ENCODE measurements at places on chromosomes 1 and 21.

DNA sequence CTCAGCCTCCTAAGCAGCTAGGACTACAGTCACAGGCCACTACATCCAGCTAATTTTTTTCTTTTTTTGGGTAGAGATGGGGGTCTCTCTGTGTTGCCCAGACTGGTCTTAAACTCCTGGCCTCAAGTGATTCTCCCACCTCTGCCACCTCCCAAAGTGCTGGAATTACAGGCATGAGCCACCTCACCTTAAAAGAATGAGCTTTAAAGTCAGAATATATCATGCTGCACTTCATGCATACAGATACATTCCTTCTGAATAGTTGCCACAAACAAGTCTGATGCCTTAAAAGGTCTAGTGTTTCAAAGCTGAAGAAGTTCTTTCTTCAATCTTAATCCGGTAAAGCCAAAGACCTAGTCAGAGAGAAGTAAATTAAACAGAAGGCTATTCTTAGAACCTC is 23.8 kb upstream of the CPLANE2 start:
- DNase-seq = no peak

DNA sequence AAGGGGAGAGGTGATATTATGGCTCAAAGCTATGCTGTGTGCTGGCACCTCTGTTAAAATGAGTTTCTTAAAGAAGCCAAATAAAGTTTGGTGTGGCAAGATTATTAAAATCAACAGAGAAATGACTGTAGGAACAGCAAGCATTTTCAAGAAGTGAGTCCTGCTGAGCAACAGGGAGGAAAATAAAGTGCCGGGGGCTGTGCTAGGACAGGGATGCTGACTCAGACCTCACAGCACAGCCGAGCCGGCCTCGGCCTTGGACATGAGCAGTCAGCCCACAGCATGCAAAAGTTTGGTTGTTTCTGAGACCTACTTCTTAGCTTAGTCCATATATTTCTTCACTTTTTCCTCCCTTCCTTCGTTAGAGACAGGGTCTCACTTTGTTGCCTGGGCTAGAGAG is 19.2 kb downstream of the CNIH3 start:
- DNase-seq = peak; percentile 61

GRCh38 chr21:44433791-44434567 is 21.3 kb upstream of the LRRC3 start:
- no peak for DNase-seq

DNA sequence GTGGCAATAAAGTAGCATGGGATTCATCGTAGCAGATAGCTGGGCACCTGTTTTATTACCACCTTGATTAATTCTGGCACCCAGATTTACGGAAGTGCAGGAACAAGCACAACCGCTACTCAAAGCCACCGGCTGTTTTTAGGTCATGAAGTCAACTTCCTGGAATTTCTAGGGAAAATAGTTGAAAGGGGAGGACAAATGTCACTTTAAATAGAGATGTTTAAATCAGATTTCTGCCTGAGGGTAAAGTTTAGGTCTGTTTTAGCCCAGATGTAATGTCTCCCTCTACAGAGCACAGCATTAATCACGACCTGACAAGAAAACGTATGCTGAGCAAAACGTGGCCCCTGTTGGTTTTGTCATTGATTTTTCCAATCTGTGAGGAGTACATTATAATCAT is 8.0 kb downstream of the ADGRL2 start:
- no peak for DNase-seq

DNA sequence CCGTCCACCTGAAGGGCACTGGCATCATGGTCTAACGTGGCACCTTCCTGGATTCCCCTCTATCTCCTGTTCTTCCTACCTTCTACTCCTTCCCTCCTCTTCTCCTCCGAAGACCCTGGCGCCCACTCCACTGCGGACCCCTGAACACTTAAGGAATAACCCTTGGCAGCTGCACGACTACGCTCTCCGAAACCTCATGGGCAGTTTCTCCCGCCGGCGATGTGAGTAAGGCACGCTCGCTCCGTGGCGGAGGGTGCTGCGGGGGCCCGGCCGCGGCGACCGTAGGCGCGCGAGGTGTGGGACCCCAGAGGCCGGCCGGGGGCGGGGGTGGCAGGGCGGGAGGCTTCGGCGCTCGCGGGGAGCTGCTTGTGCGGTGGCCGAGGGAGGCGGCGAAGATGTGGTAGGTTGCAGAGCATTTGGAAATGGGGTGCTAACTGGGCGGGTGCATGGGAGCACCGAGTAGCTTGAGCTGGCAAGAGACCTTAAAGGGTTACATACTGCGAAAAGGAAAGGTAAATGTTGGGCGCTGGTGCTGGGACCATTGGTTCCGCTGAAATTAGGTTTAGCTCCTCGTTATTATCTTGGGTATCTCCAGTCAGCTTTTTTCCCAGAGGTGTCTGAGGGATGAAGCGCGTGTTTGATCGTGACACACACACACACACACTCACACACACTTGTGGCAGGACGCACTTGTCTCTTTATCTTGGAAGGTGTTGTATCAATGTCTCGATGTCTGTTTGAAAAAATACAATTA is 876 bp downstream of the LRRC7 start:
- DNase-seq = no peak

DNA sequence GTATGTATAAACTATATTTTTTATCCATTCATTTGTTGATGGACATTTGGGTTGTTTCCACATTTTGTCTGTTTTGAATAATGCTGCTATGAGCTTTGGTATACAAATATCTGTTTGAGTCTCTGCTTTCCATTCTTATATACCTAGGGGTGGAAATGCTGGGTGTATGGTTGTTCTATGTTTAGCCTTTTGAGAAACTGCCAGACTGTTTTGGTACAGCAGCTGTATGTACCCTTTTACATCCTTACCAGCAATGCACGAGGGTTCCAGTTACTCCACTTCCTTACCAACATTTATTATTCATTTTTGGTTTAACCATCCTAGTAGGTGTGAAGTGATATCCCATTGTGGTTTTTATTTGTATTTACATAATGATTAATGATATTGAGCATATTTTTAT is 13.9 kb downstream of the RASAL2 start:
- DNase-seq = no peak

DNA sequence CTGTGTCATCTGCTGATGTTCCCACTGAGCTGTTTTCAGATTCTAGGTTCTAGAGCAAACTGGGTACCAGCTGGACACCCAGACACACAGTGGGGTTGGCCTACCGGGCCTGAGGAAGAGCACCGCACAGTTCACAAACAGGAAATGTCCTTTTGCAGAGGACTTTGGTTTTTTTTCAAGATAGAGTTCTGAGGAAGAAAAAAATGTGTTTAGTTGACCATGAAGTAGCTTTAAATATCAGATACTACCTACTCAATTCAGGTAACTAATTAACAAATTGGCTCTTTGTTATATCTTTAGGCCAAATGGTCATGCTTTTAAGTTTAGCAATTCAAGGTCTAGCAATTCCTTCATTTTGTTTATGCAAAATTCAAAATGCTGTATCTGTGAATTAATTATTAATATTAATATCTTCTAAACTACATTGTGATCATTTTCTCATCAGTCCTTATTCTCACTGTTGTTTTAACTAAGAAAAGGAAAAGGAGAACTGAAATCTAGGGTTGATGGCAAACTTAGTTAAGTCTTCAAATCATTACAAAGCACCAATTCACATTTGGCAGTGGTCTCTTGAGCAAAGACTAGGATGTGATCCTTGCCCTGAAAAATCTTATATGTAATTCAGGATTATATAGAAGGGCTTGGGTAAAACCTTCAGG is 17.2 kb upstream of the NCF2 start:
- DNase-seq = no peak

DNA sequence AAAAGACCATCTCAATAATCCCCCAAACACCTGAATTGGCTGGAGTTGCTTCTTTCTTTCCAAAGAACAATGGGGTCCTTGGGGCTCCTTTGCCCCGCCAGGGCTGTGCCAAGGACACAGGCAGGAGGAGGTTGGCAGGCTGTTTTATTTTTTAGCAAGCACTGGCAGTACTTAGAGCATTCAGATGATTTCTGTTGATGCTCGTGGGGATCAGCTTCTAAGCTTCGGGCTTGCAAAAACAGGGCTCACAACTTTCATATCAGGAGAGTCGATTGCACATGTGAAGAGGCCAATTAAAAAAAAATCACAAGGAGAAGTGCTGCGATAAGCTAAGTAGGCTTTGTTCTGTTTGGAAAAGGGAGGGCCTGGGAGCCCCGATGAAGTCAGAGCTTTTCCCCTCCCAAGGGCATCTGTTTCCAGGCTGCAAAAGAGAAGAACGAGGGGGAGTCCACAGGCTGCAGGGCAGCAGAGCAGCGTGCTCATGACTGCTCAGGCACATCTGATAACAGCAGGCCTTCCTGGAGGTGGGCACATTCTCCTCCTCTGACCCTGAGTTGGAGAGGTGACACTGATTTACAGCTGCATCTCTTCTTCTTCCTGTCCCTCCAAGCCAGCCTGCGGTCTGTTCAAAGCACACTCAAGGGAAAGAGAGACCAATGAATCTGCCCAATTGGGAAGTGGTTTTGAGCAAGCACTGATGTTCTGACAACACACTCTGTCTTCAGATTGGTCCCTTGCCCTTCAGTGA is 27.3 kb upstream of the BCAR3 start:
- no peak for DNase-seq

- no peak for DNase-seq
Measured at GRCh38 chr21:36169470-36170128, 13.0 kb downstream of the DOP1B start.

DNA sequence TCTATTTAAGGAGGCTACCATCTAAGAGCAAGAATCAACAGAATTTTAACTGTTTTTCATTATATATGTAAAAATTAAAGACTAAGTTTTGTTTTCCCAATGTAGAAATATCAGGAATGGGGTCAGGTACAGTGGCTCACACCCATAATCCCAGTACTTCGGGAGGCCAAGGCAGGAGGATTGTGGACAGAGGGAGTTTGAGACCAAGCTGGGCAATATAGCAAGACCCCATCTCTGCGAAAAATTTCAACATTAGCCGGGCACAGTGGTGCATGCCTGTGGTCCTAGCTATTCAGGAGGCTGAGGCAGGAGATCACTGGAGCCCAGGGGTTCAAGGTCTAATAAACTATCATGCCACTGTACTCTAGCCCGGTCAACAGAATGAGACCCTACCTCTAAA is 5.3 kb downstream of the LRRC40 start:
- DNase-seq = no peak

DNA sequence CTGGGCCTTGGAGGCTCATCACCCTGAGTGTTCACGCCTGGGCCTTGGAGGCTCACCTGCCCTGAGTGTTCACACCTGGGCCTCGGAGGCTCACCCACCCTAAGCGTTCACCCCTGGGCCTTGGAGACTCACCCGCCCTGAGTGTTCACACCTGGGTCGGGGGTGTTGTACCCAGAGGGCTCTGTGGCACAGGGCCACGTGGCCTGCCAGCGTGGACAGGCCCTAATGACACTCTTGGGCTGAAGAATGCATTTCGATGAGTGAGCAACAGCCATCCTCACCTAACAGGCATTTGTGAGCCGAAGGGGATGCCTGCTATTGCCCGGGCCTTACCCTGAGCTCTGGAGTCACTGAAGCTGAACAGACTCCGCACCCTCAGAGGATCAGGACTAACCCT is 17.5 kb downstream of the SLC19A1 start:
- no peak for DNase-seq

Measured in GM04504 (cell line).